ENCODE measurements at places on chromosomes 11 and 22.

DNA sequence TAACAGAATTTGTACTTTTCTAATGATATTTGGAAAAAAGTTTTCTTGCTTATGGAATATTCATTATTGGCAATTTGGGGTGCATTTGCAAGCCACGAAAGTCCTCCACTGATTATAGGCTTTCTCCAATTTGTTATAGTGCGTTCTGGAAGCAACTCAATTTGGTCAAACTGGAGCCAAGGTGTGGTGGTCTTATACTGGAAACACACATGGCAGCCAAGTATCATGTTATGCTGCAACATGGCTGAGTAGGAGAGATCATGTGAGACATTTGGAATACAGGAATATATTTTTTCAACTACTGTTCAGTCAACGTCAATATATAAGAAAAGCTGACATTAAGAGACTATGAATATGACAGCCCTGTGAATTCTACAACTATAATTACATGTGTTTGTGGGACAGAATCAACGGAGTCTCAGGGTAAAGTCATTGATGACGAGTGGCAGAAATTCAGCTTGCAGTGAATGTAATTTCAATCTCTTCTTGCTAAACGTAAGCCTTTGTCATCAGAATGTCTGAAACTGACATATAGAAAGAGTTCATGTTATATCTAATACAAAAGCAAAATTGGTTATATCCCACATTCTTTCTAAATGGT lies 83.8 kb upstream of the FIBIN start:
- DNase-seq = no peak

GRCh38 chr11:113974741-113975470 lies at the start of gene HTR3A:
TSS of gene HTR3A (plus strand) at chr11:113975108. CDS start at chr11:113975326, 218 bp downstream.
- no peak for DNase-seq

DNA sequence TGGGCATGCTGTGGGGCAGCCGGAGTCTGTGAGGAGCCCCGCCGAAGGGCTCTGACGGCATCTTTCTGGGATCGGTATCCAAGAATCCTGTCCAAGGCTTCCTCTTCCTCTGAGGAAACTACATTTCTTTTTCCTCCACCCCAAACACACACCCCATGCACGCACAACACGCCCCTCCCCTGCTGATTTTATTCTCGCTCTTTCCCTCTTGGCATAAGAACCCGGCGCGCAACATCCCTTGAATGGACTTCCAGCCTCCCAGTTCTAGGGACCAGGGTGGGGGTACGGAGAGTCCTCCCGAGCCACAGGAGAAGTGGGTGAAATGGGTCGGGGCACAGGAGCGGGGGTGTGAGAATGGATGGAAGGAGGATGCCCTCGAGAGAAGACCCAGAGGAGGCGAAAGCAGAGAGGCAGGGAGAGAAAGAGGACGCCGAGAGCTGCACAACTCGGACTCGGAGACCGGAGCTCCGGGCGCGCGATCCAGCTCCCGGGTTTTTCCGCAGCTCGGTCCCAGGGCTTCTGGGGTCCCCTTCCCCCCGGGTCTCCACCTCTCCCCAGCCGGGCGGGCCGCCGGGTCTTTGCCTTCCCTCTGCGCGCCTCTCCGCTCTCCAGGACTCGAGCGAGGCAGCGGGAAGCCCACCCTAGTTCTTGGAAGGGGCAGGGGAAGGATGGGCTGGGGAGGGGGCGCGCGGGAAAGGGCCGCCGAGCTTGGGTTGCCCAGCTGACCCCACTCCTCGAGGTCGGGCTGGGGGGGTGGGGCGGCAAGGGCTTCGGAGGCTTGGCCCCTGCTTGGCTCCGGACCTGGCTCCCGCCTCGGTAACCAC lies 1.5 kb upstream of the LARGE1 start:
- no peak for DNase-seq

- DNase-seq = no peak
Measured at GRCh38 chr22:30662040-30662439, 5.6 kb downstream of the DUSP18 start.

GRCh38 chr11:65148657-65149056 lies 14.3 kb upstream of the SYVN1 start:
- DNase-seq = no peak

GRCh38 chr22:46580940-46581537 lies 39.1 kb upstream of the GRAMD4 start:
- DNase-seq = no peak

- DNase-seq = no peak
Measured at GRCh38 chr11:6608726-6609501, 3.1 kb downstream of the TAF10 start.

GRCh38 chr11:79087238-79087960 lies 353.4 kb downstream of the TENM4 start:
- no peak for DNase-seq

GRCh38 chr22:42892571-42893316 lies 35.7 kb upstream of the ARFGAP3 start:
- no peak for DNase-seq

- no peak for DNase-seq
Measured at GRCh38 chr11:109865548-109866186, 227.5 kb upstream of the ZC3H12C start.

GRCh38 chr11:119179983-119180382 lies 5.3 kb upstream of the NHERF4 start:
- no peak for DNase-seq

DNA sequence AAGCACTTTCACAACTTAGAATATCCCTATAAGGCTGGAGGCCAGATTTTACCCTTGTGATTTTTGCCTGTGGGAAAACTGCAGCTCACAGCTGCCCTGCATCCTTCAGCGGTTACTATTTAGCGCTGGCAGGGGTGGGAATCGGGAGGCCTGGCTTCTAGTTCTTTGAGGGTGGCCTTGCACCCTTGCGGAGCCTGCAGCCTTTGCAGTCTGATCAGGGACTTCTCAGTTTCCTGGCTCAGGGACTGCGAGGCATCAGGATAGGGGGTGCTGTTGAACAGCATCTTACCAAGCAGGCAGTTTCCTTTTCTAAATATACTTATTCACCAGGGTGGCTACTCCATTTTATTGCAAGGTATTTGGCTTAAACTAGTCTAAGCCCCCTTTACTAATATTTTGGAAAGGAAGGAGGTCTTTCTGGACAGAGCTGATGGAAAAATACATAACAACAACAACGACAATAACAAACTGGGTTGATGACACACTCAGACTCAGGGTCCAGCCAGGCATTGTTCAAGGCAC lies 2.9 kb upstream of the APOA1 start:
- DNase-seq = no peak

- no peak for DNase-seq
Measured at GRCh38 chr22:48483764-48484528, 1343.7 kb downstream of the BRD1 start.

DNA sequence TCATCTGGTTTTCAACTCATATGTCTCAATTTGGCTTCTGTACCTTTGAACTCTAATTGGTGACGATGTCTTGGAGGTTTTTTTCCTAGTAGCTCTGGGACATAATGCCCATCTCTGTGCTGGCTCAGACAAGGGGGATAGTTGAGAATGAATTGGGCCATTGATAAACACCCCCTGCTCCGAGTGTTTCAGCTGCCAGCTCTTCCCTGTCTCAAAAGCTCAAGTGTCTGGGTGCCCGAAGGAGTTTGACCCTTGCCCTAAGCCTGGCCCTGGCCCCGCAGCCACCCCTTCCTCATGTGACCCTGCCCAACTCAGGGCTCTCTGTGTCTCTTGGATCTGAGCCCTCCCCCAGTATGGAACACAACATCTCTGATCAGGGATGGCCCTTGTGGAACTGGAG lies 3.0 kb downstream of the INSC start:
- no peak for DNase-seq

DNA sequence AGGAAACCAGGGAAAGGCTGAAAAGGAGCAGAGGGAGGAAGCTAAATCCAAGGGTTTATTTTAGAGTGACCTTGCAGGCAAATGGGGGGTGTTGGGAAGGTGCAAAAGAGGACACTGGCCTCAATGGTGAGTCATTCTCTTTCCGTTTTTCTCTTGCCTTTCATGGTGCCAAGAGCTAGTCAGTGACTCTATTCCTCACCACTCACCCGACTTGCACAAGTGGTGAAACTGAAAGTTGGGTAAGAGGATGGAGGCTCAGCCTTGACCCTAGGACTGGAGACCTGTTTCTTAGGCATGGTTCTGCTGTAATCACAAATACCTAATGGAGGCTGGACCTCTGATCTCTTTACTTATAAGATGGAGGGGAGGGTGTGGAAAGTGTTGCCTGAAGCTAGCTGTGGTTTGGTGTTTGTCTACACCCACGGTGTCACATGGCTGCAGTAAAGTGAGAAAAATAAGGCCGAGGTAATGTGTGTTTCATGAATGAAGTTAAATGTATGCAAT lies 67.3 kb upstream of the CREB3L1 start:
- DNase-seq = no peak

- no peak for DNase-seq
Measured at GRCh38 chr11:94129512-94130297, 1.1 kb downstream of the PANX1 start.

- no peak for DNase-seq
Measured at GRCh38 chr11:133418218-133418617, 114.1 kb downstream of the OPCML start.

DNA sequence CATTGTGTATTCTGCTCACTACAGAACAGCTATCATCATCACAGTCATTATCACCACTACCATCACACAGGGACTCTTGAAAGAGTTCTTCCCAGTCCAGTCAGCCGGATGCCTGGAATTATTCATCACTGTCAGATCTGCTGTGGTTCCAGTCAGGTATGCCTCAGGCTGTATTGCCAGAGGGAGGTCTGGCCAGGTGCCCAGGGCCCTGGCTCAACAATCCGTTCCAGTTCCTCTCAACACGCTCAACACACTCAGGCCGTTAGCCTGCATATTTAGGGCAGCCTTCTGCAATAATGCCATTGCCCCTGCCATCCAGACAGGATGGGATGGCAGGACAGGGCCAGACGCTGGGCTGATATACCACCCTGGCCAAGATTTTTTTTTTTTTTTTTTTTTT lies 28.6 kb upstream of the RASL10A start:
- DNase-seq = no peak

DNA sequence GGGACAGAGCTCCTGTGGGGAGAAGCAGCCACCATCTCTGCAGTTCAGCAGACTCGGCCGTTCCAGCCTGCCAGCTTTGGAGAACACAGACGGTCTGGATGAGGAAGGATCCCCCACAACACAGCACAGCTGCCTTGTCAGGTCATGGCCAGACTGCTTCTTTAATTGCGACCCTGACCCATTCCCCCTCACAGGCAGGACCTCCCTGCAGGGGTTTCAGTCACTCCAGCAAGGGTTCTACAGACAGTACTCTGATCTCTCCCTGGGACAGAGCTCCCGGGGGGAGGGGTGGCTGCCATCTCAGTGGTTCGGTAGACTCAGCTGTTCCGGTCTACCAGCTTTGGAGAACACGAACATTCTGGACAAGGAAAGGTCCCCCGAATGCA lies 173.5 kb downstream of the TTC28 start:
- no peak for DNase-seq

- DNase-seq = no peak
Measured at GRCh38 chr22:31893460-31893859, 50.9 kb upstream of the YWHAH start.

DNA sequence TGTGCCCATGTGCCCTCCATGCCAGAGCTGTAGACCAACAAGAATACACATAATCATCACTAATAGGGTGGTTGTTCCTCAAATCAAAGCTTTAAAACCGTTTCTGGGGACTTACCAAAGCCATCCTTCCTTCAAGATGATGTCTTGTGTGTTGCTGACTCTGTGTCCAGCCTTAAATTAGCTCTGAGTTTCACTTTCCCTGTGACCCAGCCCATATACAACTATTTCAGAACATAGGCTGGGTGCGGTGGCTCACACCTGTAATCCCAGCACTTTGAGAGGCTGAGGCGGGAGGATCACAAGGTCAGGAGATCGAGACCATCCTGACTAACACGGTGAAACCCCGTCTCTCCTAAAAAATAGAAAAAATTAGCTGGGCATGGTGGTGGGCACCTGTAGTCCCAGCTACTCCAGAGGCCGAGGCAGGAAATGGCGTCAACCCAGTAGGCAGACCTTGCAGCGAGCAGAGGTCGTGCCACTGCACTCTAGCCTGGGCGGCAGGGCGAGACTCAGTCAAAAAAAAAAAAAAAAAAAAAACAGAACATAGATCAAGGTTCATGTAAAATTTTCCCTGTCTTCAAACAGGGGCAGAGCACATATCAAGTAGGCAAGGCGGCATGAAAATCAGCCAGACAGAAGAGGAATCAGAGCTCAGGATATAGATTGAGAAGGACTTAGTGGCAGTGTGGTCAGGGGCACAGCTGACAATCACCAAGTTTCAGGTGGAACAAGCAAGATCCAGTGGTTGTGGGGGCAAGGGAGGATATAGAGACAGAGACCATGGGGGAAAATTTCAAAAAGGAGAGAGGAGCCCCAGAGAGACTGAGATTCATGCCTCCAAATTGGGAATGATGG lies at the start of gene PLAAT2:
TSS of gene PLAAT2 (minus strand) at position 179 of the 855 bp plus-strand sequence. CDS start at position 124, 55 bp downstream.
- DNase-seq = no peak

- no peak for DNase-seq
Measured at GRCh38 chr22:34278121-34278520, 357.8 kb upstream of the LARGE1 start.

DNA sequence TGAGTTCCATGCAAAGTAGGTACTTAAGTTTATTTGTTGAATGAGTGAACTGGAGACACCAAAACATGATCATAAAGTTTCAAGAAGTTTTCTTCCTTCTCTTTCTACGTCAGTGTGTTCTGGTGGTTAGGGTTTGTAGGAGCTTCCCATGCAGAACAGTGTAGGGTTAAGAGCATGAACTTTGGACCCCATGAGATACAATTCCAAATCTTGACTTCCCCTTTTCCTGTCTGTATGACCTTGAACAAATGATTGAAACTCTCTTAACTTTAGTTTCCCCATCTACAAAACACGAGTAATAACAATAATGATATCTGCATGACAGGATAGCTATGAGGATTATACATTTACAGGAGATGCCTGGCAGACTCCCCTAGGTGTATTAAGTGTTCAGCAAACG lies 41.0 kb upstream of the TENM4 start:
- DNase-seq = no peak

DNA sequence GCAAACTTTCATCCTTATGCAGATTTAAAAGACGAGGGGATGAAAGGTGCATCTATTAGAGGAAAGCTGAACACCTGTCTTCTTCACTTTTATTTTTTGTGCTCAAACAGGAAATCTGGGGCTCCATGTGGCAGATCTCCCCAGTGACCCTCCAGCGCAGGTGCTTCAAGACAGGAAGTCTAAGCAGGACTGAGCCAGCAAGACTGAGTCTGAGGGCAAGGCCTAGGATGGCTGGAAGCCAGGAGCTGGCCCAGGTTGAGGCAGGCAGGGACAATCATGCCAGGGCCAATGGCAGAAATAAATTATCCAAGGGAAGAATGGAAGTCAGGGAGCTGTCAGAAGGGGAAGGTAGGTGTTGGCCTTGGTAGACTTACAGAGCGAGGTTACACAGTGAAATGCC lies 101.1 kb upstream of the SPON1 start:
- DNase-seq = no peak

All from T-helper 2 cell (primary cell).